ENCODE measurements at places on chromosomes 12 and 14.

DNA sequence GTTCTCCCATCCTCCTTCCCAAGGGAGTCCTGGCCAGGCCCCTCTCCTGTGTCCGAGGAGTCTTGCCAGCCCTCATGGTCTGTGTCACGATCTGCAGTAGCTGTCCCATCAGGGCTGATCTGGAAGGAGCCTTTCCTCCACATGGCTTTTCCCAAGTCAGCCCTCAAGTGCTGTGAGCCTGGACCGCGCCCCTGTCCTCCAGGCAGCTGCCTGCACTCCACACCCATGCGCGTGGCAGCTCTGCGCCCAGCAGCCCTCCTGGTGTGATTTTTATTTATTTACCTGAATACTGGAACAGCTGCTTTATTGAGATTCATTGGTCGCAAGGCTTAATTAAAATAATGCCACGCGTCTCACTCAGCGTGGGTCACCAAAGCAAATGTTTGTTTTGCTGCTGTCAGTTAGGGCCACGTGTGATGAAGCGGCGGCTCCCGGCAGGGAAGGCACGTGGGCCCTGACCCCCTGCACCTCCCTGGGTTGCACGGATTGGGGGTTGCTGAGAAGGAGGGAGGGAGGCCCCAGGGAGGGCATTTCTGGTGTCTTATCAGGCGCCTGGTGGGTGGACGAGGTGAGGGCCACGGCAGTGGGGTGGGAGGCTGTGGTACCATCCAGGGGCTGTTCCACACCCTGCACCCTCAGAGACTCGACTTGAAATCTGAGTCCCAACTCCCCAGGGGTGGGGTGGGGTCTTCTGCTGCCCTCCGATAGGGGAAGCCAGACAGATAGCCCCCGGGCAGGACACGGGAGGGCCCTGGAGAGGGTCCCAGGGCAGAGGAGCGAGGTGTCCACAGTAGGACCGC lies 206.3 kb upstream of the C14orf180 start:
- DNase-seq: no peak

- DNase-seq: no peak
These were observed 1.3 kb downstream of the RAD9B start for GRCh38 chr12:110503432-110503831.

DNA sequence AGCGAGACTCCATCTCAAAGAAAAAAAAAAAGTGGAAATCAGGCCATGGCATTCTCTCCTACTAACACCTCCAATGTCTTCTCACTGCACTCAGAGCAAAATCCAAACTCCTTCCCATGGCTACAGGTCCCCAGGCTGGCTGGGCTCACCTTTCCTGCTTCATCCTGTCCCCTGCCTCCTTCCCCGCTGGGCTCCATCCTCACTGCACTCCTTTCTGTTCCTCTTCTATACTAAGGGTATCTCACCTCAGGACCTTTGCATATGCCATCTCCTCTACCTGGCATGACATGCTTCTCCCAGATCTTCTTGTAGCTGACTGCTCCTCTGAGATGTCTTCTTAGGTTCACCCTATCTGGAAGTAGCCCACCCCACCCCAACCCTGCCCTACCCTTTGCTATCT lies 111.1 kb downstream of the DPF3 start:
- no peak for DNase-seq

DNA sequence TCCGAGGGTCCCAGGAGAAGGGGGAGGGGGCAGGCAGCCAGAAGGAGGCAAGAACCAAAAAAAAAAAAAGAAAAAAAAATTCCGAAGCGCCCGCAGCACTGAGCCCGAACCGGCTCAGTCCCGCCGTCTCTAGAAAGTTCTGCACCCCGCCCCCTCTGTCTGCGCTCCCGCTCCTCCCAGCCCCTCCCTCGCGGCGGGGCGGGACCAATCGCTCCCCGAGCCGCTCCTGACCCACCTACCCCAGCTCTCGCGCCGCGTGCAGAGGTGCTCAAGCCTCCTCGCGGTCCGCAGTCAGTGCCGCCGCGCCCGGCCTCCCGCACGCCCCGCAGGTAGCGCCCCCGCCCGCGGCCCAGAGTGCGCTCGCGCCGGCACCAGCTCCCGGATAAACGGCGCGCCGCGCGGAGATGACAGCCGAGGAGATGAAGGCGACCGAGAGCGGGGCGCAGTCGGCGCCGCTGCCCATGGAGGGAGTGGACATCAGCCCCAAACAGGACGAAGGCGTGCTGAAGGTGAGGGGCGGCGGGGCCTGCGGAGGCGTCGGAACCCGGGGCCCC lies at the start of gene FKBP4:
Gene FKBP4, plus strand, starts transcription at position 235 of the 554 bp plus-strand sequence. Its CDS starts 170 bp downstream, at position 405.
- DNase-seq: no peak

All from SIG-M5 (cell line).